ENCODE measurements at places on chromosomes 16 and 17.

- DNase-seq, result no peak
Measured at GRCh38 chr16:15487336-15488284, 53.2 kb downstream of the BMERB1 start.

DNA sequence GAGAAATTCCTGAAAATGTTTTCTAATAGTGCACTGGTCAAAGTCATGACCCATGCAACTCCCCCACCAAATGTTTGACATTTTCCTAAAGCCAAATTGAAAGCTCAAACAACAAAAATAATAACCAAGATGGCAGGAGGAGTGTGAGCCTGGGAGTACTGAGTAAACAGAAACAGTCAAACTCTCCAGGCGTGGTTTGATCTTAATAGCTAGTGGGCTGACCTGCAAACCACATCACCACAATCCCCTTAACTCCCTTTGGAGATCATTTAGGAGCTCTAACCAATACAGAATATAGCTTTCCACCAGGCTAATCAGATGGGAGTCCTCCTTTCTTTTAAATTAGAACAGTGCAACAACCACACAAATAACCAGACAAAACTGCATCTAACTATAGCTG, 19.2 kb upstream of the MEIOC start:
- DNase-seq, result no peak

DNA sequence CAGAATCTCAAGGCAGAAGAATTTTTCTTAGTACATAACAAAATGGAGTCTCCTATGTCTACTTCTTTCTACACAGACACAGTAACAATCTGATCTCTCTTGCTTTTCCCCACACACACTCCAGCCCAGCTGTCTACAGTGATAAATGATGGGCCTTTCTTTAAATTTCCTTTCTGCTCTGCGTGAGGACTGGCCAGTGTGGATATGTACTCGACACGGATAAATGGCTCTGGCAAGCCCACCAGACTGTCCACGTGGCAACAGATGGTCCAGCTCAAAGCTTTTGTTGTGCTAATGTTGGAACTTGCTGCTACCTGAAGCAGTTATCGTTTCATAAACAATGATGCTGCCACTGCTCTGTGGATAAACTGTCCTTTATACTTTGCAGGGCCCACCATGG, 410.7 kb downstream of the TMEM114 start:
- no peak for DNase-seq

DNA sequence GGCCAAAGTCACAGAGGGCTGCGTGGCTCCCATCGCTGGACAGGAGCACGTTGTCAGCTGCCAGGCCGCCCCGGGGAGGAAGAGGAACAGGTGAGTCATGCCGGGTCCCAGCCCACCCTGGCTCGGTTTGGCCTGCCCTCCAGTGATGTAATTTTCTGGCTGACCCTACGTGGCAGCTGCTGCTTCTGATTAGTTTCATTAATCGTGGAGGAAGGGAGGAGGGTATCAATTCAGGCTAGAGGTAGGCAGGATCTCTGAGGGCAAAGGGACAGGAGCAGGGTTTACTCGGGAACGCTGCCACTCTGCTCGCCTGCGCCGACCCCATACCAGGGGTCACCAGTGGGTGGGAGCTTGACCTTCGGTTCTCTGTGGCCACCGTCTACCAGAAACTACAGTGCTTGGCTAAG, 11.7 kb upstream of the SPATA32 start:
- DNase-seq, result no peak

DNA sequence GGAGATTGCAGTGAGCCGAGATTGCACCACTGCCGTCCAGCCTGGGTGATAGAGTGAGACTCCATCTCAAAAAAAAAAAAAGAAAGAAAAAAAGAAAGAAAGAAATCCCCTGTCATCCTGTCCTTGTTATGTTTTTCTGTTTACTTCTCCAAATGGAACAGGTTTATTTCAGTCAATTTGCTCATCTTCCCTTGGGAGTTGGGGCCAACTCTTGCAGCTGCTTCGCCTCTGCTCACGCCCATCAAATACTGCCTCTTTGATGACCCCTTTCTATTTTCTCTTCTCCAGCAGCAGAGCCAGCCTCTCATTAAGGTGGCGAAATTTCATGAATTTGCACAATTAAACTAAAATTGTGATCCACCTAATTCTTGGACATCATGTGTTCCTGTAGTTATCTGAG, 173.4 kb downstream of the ZNF18 start:
- DNase-seq, result no peak

DNA sequence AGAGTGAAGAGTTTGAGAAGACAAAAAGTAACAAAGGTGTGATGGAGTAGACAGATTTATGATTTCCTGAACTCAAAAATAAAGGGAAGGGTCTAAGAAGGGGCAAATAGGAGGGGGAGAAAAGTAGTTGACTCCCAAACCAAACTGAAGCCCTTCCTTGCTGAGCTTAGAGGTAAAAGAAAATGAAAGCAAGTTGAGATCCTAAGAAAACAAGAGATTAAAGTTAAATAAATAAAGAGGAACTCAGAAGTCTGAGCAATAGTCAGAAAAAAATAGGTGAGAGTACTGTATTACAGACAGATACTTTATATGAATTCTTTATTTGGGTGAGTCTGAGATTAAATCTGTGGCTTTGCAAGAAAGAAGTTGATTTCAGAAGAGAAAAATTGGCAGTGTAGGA, 3.3 kb upstream of the PSMD12 start:
- DNase-seq, result no peak

DNA sequence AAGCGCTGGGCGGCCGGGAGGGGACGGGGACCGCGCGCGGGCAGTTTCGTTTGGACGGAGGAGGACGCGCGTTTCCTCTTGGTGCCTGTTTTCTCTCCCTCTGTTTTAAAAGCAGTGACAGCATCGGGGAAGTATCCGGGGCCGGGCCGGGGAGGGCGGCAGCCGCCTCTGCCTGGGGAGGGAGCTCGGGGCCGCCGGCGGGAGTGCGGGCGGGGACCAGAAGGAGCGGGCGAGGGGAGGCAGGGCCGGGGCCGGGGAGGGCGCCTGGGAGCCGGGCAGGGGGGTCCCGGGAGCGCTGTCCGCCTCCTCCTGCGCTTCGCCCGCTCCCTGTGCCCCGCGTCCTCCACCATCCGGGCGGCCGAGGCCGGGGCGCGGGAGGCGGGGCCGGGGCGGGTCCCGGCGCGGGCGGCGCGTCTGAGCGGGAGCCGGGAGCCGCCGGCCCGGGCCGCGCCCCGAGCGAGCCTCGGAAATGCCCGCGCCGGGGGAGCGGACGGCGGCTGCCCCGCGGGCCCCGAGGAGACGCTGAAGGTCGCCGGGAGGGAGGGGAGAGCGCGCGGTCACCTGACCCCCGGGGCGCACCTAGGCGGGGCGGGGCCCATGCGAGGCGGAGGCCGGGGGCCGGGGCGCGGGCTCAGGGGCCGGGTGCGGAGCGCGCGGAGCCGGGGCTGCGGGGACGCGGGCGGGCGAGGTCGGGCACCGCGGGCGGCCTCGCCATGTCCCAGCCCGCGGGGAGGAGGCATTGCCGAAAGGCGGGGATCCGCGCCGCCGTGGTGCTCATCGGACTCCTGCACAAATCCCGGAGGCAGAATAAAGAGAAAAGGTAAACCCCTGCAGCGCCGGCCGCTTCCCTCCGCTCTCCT, 57.3 kb downstream of the RAP1GAP2 start:
- DNase-seq, result peak; percentile 31

- peak; percentile 62 for DNase-seq
Measured at GRCh38 chr17:74738051-74738996, 1.3 kb downstream of the RAB37 start.

DNA sequence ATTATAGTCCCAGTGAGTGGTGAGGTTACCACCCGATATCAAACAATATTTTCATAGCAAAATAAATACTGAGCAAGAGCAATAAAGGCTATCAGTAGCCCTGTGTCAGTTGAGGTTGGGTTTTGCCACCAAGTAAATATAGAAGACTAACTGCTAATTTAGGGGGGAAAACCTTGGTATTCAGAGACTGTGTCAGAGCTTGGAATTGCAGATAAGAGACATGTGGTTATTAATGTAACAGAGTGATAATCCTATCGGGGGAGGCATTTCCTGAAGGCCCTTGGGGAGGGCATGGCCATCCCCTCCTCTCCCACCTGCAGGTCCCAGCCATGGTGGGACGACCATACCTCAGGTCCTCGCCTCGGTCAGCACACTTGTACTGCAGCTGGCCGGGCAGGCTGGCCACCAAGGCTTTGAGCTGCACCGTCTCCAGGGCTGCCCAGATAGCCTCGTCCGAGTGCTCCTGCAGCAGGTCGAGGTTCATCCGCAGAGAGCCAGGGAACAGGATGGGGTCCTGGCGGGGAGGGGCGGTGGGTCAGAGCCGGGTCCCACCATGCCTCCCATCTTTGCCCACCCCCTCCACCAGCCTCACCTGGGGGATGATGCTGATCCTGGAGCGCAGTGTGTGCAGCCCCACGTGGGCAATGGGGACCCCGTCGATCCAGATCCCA, 68.9 kb downstream of the ABCC6 start:
- no peak for DNase-seq

DNA sequence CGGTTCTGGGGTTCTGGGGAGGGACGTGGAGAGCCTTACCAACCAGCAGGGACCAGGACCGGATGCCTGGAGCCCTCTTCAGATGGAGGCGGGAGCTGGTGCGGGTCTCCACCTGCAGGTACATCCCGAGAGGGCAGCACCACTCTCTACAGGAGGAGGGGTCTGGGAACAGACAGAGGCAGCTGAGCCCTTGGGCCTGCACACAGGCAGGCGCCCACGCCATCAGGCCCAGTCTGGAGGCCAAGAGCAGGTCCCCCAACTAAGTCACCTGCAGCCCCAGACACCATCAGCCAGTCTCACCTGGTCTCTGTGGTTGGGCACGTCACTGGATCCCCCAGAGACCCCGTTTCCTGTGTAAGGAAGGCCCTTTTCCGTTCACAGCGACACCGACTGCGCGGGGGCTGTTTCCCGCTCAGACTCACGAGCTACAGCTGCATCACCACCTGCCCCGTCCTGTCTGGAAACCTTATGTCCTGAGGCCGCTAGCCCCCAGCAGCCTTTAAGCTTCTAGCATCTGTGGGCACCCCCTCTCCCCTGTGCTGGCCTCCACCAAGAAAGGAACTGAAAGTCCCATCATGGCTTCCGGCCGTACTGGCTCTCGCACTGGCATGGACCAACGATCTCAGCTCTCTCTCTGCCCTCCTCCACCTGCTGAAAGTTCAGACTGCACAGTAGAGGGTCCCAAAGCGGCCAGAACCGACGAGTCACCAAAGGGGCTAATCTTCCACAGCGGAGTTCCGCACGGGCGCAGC, 1.2 kb downstream of the CYBC1 start:
- DNase-seq, result peak; percentile 67

DNA sequence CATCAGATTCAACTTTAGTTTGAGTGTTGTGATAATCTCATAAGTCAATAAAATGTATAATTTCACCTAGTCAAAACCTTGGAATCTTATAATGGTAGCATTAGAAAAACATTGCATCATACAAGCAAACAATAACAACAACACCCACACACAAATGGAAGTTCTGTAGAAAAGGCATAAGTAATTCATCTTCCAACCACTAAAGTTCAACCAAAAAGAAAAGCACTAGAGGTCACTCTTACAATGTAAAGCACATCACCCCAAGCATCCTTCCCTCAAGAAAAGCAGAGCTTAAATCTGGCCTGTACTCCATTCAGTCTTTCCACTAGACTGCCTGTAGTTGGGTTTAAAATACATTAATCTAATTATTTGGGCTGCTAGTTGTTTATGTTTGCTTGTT, 1.8 kb downstream of the CNTNAP4 start:
- DNase-seq, result no peak

DNA sequence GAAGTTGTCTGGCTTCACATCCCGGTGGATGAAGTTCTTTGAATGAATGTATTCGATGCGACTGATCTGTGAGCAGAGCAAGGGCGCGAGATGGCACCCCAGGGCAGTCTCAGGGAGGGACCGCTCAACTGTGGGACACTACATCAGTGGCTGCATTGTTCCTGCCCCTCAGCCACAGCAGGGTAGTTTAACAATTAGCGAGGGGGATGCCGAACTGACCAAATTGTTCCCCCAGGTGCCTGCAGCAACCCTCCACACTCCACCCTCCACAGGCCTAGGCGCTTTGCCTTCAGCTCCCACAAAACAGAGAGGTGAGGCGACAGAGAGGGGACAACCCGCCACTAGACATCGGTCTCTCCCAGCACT, 20.3 kb downstream of the CSNK1D start:
- no peak for DNase-seq

DNA sequence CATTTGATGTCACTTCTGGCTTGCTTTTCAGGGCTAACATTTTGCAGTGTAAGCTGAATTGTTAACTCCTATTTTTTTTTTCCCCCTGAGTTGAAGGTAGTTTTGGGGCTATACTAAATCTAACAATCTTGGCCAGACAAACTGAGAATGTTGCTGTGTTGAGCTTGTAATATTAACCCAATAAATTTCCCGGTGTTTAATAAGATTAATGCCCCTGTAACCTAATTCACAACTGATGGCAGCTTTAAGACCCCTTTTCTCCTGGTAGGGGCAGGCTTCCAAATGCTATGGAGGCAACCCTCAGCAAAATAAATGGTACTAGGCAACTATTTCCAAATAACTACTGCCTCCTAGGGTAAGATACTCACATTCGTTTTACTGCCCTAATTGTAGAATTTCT, 549.6 kb upstream of the KIF2B start:
- DNase-seq, result no peak

DNA sequence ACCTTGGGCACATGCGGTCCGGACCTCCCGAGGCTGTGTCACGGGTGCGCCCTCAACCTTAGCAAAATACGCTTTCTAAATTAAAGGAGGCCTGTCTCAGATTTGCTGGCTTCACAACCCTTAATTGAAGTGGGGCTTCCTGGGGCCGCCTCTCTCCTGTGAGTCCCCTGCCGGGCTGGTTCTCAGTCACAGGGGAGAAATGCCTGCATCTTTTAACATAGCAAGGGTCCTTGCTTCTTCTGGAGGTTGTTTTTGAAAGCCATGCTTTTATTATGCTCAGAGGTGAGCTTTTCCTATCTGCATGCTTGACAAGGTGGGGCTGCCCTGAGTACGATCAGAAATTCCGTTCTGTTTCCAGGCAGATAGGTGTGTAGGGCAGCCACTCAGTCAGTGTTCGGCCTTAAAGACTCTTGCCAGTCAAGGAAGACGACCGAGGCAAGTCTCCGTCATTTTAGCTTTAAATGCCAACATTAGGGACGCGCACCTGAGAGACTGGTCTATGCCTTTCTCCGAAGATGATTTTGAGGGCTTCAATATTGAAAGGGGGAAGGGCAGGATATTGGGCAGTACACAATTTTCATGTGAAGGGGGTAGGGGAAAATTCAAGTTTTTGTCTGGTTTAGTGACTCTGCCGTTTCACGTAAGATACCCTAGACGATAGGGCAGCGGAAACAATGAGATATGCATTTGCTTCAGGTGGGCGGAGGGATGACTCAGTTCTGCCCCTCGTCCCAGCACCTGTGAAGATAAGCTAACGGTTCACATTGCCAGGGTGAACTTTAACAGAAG, 5.5 kb upstream of the SLC7A5 start:
- DNase-seq, result no peak

Measured in T-helper 9 cell (primary cell).